T-cell (primary cell): ENCODE measurements at places on chromosomes 3 and 15.

DNA sequence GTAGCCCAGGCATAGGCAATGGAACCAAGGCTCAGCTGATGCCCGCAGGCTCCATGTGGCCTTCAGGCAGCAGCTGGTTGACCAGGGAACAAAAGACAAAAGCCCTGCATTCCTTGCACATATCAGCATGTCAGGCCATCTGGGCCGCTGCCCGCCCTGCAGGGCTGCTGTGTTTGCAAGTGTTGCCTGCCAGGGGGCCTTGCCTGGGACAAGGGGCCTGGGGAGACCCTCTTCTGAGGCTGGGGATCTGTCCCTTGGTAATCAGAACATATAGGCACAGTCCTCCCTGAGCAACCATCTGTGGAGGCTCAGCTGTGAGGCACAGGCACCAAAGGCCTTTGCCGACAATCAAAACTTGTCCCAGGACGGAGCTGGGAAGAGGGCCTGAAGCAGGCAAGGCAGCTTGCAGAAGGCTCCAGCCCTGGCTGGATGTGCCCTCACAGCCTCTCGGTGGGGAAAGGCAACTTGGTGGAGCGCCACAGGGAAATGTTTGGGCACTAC, 138.2 kb downstream of the TPRA1 start:
- DNase-seq = no peak

- DNase-seq = no peak
Measured at GRCh38 chr3:194906970-194907629, 221.4 kb downstream of the FAM43A start.

DNA sequence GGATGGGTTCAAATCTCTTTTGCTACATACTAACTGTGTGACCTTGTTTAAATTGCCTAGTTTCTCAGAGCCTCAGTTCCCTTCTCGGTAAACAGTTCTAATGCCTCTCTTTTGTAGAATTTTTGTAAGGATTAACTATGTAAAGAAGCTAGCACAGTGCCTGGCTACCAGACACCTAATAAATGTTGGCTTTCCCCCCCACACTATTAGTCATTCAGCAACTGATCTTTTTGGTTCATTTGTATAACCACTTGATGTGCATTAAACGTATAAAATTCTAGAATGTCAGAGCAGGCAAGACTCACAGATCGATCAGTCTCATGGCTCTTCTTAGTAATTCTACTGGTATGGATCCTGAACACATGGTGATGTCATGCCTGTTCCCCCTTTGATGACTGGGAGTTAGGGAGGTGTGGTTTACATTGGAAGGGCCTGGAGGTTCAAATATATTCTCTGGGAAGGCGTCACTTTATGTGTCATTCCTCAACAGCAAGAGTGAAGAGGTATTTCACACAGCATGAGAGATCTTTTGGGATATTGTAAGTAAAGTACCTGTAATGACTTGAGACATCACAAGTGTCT, 6.5 kb downstream of the TAGLN3 start:
- DNase-seq = no peak

DNA sequence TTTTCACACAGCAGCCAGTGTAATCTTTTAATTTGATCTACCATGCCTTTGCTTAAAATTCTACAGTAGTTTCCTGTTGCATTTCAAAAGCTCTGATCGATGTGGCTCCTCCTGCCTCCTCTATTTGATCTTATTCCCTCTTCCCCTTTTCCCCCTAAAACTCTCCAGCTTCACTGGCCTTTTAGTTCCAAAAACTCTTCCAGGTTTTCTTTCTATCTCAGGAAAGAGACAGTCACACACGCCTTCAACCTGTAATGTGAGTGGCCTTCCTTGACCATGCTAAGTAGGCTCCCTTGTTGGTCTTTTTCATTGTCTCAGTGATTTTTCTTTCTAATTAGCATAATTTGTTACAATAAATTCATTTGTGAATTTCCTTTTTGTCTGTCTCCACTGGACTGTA, 985 bp downstream of the TEX9 start:
- DNase-seq = no peak

DNA sequence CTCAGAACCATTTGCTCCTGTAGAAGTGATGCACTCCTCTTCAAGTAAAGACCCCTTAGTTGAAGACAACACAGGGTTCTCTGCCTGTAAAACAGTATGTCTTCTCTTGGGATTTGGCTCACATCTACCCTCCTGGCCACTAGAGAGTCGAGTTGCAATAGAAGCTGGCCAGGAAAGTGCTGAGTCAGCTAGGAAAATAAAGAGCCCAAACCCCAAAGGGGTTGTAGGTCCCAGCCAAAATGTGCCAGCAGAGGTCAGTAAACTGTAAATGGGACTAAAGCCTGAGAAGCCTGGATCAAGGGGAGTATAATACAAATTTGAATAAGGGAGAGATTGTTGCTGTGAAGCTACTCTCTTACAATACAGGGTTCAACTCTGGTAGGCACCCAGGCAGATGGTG, 37.2 kb upstream of the THBS1 start:
- DNase-seq = no peak

GRCh38 chr15:68368731-68369435, 63.1 kb downstream of the ITGA11 start:
- DNase-seq = no peak

DNA sequence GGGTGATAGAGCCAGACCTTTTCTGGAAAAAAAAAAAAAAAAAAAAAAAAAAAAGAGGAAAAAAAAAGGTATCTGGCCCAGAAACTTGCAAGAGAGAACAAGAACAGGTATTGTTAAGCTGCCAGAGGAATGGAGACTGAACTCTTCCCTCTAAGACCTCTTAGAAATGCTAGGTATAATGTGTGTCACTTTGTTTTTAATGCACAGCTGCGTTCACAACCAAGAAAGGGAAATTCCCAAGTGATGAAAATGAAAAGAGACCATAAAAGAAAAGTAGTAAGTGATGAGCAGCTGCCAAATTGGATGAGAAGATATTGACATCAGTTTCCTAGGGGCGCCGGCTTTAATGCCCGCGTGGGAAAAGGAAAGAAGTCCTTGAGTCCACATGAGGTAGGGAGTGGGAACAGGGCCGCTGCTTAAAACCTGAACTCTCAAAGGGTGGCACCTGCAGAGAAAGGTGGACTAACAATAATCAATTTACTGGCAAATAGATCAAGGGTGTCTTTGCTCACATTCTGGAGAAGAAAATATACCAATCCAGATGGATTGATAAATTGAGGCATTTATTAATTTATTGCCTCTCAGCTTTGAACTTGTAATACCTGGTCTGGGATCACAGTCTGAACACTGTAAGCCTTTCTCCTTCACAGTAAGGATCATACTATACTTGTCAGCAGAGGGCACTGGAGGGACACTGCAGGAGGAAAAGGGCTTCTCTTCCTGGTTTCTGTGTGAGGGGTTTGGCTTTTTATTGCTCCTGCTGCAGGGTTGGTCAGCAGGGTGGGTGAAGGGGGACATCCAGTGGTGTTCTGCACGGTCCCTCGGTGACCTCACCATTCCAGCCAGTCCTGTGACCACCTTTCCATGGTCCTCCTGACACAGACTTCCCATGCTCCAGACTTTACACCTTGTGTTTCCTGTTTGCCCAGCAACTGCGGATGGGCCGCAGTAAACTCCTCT, 131.6 kb downstream of the AQP9 start:
- no peak for DNase-seq

GRCh38 chr3:177039490-177040274, 157.6 kb downstream of the TBL1XR1 start:
- no peak for DNase-seq

- DNase-seq = no peak
Measured at GRCh38 chr15:31954374-31955172, 75.7 kb upstream of the CHRNA7 start.

DNA sequence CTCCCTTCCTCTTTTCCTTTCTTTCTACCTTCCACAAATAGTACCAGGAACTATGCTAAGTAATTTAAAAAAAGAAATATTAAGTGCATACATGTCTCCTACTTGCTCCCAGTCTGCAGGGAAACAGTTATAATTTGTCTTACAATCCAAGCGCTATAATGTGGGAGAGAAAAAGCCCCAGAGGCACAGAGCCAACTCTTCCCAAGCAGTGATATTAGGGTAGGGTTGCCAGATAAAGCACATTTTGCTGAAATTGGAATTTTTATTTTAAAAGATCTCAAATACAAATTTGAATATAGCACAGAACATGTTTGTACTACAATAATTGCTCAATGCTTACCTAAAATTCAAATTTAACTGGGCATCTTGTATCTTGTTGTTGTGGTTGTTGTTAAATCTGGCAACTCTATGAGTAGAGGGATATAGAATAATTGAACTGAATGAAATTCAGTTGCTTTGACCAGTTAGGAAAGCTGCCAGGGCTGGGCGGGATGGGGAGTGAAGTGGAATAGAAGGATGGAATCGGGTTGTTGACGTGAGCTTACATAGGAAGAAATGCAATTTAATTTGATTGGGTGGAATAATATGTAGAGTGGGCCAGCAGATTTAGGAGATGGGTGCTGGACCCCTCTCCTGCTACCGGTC, 52.6 kb upstream of the USP3 start:
- DNase-seq = no peak

DNA sequence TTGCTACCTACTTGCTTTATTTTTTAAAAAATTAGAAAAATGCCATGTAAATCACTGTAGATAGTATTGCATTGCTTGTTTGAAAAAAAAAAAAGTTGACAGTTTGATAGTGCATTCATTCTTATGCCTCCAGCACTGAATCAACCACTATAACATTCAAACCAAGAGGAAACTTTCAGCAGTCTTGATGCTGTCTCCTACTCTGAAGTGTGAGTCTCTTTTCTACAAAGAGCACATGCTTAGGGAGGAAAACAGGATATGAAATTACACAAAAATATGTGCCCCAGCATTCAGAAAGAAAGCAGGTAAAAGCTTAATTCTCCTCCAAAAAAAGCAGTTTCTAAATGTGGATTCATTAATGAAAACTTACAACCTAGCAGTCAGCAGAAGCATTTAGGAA, 78.3 kb downstream of the ZBTB20 start:
- DNase-seq = no peak

GRCh38 chr3:24937228-24937627, 442.6 kb upstream of the THRB start:
- DNase-seq = no peak

DNA sequence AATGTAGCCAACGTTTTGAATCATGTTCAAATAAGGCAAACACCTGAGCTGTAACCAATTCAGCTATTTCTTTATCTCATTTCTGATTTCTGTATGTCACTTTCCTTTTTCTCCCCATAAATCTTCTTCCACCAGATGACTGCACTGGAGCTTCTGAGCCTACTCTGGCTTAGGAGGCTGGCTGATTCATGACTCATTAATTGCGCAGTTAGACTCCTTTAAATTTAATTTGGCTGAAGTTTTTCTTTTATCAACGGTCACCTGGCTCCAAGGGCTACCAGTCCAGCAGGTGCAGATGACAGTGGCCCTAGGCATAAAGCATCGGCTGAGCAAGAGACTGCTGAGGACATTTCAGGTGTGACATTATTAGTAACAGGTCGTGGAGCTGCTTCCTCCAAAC, 39.6 kb upstream of the ITGA11 start:
- DNase-seq = no peak

DNA sequence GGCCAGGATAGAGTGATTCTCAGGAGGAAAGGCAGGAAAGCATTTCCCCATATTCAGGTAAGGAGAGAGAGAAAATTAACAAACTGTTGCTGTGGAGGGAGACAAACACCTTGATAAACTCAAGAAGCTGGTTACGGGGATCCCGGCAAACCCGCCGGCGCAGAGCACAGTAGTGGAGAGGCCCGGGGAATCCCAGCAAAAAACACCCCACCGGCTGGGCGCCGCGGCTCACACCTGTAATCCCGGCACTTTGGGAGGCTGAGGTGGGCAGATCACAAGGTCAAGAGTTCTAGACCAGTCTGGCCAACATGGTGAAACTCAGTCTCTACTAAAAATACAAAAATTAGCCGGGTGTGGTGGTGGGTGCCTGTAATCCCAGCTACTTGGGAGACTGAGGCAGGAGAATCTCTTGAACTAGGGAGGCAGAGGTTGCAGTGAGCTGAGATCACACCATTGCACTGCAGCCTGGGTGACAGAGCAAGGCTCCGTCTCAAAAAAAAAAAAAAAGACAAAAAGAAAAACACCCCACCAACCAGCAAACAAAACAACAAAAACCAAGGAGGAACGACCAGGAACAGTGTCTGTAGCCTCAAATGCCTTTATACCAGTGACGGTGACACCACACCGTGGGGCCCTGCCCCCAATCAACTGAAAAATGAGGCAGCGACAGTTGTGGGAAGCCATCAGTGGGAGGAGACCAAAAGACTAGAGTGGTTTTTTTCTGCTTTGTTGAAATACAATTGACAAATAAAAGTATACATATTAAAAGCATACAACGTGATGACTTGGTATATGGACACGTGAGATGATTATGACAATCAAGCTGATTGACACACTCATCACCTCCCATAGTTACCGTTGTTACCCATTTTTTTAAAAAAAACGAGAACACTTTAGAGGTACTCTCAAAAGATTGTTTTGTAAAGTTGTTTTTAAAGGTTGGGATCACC, 40.2 kb upstream of the IDH2 start:
- DNase-seq = peak; percentile 47

GRCh38 chr3:46222435-46223161, 14.5 kb upstream of the CCR1 start:
- no peak for DNase-seq

- no peak for DNase-seq
Measured at GRCh38 chr3:44509393-44509921, 32.0 kb upstream of the ZNF445 start.

DNA sequence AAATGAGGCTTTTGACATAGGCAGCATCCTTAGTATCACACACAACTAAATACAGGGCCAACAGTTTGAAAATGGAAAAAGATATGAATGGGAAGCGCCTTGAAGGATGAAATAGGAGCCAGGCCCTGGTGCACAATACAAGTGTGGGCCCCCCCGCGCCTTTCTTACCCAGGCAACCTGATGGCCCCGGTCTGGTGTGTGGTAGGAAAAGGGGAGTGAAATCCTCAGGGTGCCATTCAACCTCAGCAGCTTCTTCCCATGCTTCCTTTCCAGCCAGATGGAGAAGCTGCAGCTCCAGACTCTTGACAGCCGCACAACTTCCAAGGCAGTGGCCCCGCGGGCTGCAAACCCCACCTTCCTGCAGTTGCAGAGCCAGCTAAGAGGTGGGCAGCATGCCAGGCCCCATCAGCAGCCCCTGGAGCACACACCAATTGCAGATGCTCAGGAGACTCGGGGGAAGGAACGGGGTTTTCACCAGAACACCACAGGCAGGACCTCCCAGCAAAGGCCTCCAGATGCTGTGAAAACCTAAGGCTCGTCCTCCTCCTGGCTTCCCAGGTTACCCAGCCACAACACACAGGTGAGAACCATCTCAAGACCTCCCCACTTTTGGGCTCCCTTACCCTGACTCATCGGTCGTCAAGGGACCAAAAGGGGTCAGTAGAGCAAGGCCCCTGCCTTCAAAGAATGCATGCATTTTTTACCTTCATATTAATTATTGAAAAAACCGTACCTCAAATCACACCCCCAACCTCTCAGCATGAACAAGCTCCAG, 101.6 kb downstream of the CPN2 start:
- DNase-seq = no peak

- DNase-seq = no peak
Measured at GRCh38 chr15:57054204-57054750, 135.8 kb downstream of the TCF12 start.
